ENCODE measurements at places on chromosomes 1 and 21.

DNA sequence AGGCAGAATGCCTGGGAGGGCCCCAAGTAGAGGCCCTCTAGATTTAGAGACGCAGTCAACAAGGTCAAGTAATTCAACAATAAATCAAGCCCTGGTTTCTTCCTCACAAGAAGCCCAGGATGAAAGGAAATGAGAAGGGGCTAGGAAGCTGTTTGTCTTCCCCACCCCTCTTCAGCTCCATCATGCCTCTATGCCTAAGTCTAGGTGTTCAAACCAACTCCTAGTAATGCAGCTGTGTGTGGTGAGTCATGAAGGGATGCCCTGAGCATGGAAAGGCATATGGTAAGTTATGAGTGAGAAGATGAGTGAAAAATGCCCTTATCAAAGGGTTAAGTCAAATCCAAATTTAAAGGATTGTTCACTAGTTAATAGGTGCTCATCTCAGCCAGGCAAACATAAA, 339.5 kb downstream of the KCNH1 start:
- no peak for DNase-seq

DNA sequence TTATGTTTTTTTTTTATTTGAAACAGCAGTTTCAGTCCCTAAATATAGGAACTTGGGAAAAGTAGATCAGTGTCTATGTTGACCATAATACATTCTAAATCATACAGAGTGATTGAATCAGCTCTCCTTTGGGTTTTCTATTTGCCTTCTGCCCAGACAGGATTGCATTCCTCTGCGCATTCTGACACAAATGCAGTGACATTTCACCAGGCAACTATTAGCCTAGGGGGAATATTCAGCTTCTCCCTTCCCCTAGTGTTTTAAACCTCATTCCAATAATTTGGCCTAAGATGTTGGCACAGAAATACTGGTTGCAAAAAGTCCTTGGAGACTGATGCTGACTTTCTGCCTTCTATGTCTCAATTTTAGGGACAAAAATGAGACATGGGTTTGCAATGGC, 172.8 kb downstream of the PTGER3 start:
- DNase-seq: no peak

DNA sequence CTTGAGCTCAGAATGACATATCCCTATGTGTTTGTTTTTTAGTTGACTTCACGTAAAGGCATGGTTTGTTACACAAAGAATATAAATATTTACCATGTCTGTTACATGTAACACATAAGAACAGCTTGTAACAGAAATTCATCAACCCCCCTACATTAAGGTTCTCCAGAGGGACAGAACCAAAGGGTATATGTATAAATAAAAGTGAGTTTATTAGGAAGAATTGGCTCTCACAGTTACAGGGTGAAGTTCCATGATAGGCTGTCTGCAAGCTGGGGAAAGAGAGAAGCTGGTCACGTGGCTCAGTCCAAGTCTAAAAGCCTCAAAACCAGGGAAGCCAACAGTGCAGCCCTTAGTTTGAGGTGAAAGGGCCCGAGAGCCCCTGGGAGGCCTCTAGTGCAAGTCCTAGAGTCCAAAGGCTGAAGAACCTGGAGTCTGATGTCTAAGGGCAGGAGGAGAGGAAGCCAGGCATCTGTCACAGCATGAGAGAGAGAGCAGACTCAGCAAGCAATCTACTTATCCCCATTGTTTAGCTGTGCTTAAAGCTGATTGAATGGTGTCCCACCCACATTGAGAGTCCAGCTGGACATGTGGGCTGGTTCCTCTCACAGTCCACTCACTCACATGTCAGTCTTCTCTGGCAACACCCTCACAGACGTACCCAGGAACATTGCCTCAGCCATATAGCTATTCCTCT, 15.8 kb downstream of the THRAP3 start:
- no peak for DNase-seq

- DNase-seq: no peak
These were observed 371.8 kb downstream of the PBX1 start for GRCh38 chr1:164930833-164931232.

- peak; percentile 29 for DNase-seq
These were observed 96.9 kb downstream of the PAPPA2 start for GRCh38 chr1:176559878-176560277.

DNA sequence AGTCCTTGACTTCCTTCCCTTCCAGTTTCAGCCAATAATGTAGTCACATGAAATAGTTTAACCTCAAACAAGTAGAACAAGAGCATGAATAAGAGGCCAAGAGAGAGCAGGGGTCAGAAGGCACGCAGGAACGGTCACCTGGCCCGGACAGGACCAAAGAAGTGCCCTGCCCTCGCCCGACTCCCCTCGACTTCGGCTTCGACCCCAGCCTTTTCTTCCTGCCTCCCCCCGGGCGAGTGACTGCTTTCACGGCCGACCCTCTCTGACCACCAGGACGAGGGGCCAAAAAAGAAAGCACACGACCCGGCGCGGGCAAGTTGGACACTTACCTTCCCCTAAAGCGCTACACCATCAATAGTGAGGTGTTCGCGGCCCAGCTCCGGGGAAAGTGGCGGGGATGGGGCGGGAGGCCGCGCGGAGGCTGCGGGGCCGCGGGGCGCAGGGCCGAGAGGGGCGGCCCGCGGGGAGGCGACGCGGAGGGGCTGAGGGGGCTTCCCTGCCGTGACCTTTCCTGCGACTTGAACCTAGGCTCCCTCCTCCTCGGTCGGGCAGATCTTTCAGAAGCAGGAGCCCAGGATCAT, 519 bp downstream of the RERE start:
- DNase-seq: peak; percentile 43

GRCh38 chr21:14630556-14631069, 84.5 kb upstream of the SAMSN1 start:
- no peak for DNase-seq

DNA sequence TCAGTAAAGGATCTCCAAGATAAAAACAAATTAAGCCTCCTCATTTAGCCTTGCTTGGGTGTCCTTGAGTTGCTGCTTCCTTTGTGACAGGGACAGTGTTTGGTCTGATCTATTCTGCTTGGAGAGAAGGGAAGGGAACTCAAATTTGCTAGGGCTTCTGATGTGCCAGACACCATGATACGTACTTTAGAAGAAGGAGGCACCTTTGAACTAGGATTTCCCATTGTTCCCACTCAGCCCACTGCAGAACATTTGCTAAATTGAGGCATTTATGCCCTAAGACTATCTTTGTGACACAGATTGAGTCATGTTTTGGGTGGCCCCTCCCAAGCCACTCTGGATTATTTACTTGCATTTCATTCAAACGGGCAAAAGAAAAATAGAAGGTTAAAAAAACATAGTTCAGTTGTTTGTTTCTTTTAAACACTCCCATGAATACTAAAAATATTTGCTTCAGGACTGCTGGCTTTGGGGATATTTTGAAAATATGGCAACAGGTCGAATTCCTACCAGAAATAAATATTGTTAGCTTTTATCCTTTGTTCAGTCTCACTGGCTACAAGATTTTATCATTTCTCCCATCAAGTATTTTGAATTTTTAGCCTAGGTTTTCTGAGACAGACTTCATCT, 81.9 kb upstream of the WLS start:
- no peak for DNase-seq

DNA sequence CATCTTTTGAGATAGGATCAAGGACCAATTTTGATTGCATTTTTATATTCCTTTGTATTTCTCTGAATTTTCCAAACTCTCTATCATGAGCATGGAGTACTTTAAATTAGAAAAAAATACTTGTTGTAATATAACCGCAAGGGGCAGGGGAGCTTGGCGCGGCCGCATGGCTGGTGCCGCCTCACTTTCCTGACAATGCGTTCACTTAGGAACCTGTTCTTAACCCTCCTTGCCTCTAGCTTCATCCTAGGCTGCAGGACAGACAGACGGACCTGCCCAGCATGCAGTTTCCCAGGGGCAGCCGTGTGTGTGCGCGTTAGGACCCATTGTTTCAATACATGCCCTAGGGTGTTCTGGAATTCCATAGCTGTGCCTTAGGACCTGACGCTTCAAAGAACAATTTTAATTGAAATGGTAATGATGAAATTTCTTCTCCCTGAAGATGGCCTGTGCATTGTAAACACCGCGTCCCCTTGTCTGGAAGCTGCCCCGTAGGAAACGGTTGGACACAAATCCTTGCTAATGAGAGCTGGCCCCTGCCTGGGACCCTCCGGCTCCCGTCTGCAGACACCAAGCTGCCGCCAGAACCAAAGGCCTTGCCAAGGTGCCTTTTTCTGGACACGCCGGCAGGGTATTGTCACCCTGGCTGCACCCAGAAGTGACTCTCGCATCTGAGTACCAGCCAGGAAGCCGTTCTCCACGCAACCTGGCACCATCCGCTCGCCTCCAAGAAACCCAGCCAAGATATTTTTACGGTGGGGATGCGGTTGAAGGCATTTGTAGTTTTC, 466.4 kb downstream of the NPHP4 start:
- no peak for DNase-seq

- DNase-seq: no peak
These were observed 739 bp downstream of the SMG5 start for GRCh38 chr1:156281693-156282478.

- peak; percentile 70 for DNase-seq
These were observed 17.9 kb upstream of the MIIP start for GRCh38 chr1:12001249-12001917.

GRCh38 chr1:86993269-86993985, 79.0 kb downstream of the HS2ST1 start:
- DNase-seq: no peak

DNA sequence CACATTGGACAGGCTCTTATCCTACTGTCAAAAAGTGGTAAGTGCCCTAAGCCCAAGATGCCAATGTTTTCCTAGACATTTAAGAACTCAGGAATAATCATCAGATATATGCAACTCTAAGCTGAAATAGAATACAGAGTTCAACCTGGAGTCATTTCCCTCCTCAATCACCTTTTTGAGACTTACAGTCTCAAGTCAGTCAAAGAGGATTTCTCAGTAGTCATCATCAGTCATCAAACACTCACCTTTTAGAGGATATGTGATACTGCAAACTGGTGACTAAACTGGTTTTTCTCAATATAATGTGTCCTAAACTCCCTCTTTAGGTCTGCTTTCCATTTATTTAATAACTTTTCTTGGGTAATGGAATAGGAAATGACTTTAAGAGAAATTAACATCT, 145.3 kb upstream of the ADAMTS5 start:
- no peak for DNase-seq

GRCh38 chr1:109880971-109881894, 29.4 kb upstream of the CSF1 start:
- no peak for DNase-seq

- peak; percentile 38 for DNase-seq
These were observed 210.0 kb upstream of the FOXD3 start for GRCh38 chr1:63112155-63112900.

- DNase-seq: no peak
These were observed 470 bp upstream of the NAXE start for GRCh38 chr1:156591181-156591431.

DNA sequence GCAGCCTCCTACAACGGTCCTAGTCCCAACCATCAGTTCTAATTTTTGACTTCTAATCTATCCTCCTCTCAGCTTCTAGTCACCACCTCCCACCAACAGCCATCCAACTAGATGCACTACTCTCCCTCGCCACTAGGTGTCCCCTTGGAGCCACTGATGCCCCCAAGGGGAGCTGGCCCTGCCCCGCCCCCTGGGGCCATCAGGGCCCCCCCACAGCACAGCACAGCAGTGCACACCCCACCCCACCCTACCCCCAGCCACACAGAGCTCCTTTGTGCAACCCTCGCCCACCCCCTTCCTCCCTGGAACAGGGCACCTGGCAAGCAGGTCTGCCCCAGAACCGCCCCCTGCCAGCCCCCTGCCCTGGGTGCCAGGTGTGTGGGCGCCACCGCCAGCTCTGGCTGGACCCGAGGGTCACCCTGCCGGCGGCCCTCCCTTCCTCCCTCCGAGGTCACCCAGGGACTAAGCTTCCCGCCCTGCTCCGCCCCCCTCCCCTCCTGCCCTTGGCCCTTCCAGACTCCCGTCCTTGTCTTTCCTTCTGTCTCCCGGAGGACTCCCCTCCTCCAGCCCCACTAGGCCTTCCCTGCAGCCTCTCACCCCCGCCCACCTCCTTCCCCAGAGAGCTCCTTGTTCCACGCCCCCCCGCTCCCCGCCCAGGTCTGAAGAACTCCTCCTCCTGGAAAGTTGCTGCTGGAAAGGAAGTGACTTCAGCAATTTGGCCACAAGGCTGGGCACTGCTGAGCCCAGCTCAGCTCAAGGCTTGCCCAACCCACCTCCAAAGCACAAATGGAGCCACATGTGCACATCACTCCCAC, 47.0 kb downstream of the AHDC1 start:
- peak; percentile 96 for DNase-seq

DNA sequence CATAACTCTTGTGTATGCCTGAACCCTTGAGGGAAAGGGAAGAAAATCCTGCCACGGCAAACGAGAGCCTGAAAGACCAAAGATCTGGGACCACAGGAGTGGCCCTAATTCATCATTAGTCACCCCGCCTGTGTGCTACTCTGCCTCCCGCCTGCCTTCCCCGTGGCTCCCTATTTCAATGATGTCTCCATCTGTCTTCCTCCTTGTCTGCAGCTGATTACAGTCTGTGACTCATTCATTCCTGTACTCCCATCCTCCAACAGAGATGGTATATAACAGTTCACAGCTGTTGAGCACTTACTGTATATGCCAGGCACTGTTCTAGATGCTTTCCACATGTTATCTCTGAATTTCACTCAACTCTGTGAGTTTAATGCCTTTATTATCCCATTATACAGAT, 96.6 kb downstream of the SEC16B start:
- peak; percentile 21 for DNase-seq

DNA sequence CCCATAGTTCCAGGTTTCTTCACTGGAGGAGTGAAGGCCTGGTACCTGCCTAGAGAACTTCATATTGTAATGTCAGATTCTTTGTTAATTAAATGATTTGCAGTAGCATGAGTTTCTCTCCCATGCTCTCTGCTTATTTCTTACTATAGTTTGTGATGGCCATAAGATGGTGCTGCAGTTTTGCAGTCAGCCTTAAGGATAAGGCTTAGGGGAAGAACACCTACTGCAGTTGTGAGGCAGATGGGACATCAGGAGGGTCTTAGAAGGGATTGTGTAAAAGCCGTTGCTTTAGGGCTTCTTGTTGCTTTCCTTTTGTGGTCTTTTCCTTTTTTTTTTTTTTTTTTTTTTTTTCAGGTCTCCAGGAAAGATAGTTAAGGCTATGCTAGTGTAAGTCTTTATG, 61.8 kb downstream of the MACF1 start:
- DNase-seq: peak; percentile 14

DNA sequence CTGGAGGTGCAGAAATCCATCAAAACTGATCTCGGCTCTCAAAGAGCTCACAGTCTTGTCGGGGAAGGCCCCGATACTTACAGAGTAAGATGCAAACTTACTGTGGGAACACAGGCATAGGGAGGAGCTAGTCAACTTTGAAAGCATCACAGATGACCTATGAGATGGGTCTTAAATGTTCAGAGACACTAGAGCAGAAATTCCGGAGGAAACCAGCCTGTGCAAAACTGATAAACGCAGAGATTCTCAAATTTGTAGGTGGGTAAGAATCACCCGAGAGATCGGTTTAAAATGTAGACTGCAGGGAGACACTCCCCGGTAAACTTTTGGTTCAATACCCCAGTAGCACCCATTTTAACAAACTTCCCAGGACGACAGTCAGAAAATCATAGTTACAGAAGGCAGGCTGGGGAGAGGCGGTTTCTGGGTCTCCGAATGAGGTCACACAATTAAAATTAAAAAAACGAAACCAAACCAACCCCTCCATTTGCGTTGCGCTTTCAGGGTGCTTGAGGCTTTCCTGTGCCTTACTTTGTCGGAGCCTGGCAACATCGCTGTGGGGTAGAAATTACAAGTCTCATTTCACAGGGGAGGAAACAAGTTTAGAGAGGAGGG, 755 bp upstream of the THRAP3 start:
- peak; percentile 14 for DNase-seq

All from SJCRH30 (cell line).